Stimulated activated CD4-positive, alpha-beta T cell treated with anti-CD3 and anti-CD28 coated beads, Interleukin-1b, Interleukin-23, amount 100 ng/mL, for 1 hour (primary cell): ENCODE measurements at places on chromosomes 5 and 9.

DNA sequence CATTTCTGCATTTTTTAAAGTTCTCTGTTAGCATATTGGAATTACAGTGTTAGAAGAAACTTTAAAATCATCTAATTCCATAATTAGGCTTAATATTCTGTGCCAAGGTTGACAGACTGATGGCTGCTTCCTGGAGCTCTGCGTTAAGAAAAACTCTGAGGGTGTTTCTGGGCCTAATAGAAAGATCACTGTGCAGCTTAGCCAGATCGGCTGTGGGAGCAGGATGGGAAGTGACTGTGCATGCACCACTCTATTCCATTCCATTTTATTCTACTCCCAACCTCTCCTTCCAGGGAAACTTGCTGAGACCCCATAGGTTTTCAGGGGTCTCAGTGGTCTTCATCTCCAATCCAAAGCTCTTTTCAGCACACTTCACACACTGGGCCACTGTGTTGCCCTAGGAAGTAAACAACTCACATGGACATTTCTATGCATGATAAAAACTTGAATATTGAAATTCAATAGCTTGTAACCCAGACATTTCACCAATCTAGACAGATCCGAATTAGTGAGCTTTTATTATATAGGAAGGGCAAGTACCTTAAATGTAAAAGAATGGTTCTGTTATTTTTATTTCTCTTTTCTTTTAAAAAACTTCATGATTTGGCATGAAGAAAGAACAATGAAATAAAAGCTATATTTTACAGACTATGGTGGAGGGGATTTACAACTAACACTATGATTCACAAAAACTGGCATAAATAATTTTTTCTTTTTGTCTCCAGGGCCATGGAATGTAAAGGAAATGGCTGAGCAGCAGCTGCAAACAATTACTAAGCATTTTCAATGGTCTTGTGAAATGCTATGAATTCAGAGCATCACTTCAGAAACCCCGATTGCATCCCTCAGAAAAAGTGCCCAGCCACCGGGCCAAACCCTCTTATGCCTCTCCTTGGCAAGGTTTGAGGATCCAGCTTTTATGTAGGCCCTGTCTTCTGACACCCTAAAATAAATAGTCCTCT is 51.4 kb upstream of the DAB2 start:
- DNase-seq, result no peak

DNA sequence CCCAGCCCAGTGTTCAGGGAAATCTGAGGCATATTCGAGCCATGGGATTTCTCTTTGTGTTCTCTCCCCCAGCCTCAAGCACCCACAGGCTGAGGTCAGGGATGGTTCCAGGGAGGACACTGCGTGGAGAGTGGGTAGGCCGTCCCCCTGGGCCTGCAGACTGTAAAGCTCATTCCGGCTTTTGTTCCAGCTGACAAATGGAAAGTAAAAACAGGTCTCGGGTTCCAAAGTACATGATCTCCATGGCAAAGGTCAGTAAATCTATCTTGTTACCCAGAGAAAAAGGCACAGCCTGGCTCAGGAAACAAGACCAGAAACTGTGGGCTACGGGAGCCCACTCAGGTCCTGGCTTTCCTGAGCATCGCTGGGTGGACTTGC is 116.2 kb downstream of the ROR2 start:
- no peak for DNase-seq

DNA sequence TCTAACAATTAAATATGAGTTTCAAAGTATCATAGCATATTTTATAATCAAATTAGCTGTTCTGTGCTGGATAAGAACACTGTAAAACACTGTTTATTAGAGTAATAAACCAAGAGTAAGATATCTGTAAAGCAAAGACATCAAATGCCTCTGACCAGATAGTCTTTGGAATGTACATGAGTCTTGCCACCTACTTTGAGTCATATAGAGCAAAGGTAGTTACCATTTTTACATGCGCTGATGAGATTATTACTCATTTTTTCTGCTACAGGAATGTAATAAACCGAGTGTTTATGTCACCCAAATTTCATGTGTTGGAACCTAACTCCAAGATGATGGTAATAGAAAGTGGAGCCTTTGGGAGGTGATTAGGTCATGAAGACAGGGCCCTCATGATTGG is 654.5 kb downstream of the CETN3 start:
- no peak for DNase-seq

DNA sequence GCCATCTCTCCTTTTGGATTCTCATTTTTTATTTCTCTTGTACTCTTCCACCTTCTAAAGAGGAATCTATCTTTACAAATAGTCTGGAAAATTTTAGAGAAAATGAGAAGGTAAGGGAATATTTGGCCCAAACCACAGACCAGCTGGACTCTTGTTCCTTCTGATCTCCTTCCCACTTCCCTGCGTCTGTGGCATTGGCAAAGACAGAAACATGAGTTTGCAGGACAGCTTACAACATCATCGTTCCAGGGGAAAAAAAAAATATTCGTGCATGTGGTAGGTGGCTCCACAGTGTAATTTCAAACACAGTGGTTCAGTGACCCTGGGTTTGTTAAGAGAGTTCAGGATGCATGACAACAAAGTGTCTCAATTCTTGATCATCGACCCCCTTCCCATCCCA is 755.0 kb downstream of the DNAH5 start:
- no peak for DNase-seq

DNA sequence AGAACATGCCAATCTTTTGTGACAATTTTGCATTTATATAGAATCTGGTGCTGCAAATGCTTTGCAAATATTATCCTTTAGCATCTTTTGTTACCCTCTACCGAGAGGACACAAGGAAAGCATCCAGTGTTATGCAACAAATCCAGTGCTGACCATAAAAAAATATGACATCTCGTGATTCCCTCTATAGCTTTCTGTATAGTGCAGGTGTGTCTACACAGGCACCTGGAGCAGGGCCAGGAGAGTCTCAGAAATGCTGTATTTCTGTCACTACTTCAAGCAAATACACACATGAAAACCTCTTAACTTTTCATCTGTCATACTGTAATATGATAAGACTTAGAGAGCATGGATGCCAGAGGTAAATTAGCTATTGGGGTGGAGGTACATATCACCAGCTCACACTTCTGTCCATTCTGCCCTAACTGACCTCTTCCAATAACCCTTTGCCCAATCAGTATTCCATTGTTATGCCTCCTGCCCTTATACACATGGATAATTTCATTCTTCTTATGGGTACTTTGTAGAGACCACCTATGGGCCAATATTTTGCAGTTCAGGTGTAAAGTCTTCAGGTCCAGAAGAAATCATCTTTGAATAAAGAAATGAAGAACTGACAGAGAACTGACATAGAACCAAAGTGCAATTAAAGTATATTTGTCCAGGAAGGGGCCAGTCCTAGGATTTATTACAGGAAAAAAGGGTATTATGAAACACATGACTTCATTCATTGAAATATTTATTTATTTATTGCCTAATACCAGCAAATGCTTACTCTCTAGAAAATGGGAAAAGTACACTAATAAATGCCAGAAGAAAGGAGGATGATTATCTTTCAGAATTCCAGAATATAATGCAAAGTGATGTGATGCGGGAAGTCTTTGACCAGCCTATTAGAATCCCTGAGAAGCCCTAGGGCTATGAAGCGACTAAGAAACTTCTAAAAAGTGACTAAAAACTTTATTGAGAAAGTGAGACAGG is 106.5 kb downstream of the EPB41L4A start:
- DNase-seq, result no peak

- DNase-seq, result no peak
Observed at GRCh38 chr5:127988146-127988760, 95.3 kb upstream of the SLC12A2 start.

- DNase-seq, result no peak
Observed at GRCh38 chr9:111258209-111258874, 71.7 kb downstream of the OR2K2 start.

- no peak for DNase-seq
Observed at GRCh38 chr5:38615042-38615441, 58.6 kb upstream of the LIFR start.

DNA sequence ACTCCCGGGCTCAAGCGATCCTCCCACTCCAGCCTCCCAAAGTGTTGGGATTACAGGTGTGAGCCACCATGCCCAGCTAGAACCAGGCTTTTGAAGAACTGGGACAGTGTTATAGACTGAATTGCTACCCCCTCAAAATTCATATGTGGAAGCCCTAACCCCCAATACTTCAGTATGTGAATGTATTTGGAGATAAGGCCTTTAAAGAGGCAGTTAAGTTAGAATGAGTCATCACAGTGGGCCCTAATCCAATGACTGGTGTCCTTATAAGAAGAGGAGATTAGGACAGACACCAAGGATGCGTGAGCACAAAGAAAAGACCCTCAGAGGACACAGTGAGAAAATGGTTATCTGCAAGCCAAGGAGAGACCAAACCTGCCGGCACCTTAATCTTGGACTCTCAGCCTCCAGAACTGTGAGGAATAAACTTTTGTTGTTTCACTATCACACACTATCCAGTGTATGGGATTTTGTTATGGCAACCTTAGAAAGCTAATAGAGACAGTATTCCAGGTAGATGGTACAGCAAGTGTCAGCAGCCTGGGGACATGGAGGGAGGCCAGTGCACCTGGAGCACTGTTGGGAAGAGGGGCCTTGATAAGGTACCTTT is 31.4 kb upstream of the ERGIC1 start:
- DNase-seq, result no peak

- no peak for DNase-seq
Observed at GRCh38 chr5:92283521-92283920, 900.4 kb upstream of the ARRDC3 start.

DNA sequence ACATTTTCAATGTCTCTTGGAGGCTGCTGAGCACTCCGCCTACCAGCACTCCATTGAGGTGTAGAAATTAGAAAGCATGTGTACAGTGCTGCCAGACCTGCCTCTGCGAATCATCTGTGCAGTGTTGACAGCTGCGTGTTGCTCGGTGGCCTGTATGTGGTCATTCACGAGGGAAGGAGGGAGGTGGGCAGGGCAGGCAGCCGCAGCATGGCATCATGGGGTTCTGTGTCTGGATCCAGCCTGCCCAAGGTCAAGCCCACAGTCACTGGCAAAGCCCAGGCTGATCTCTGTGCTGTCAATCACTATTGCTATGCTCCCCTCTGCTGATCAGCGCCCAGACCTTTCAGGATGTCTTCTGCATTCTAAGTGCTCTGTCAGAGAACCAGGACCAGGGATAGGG is 8.0 kb upstream of the PDZD2 start:
- DNase-seq, result no peak

DNA sequence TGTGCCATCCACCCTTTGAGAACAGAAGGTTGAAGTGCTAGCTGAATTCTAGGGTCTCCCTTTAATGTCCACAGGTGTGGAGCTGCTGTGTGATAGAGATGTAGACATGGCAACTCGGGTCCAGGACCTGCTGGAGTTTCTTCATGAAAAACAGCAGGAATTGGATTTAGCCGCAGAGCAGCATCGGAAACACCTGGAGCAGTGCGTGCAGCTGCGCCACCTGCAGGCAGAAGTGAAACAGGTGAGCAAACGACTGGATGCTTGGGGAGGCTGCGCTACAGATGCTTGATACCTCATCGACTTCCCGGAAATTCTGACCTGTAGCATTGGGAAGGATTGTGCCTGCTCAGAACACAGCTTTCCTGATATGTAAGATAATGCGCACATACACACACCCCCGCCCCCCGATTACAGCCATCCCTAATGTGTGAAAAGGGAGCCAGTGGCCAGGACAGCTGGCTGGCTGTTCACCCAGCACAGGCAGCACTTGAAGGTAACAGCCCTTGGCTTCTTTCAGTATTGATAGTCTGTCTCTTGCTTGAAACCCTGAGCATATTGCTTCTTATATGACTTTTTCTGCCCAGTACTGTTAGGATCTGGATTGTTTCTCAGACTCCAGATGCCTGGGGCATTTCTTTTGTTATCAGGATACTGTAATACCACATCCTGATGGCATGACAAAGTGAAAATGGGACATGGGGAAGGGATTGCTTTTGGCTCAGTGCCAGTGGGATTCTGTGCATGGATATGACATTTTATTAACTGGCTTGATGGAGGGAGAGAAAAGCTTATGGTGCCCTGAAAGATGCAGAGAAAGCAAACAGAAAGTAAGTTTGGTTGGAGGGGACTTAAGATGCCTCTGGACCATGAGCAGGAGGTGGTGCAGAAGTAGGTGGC is 216.8 kb upstream of the OTULINL start:
- DNase-seq, result no peak

DNA sequence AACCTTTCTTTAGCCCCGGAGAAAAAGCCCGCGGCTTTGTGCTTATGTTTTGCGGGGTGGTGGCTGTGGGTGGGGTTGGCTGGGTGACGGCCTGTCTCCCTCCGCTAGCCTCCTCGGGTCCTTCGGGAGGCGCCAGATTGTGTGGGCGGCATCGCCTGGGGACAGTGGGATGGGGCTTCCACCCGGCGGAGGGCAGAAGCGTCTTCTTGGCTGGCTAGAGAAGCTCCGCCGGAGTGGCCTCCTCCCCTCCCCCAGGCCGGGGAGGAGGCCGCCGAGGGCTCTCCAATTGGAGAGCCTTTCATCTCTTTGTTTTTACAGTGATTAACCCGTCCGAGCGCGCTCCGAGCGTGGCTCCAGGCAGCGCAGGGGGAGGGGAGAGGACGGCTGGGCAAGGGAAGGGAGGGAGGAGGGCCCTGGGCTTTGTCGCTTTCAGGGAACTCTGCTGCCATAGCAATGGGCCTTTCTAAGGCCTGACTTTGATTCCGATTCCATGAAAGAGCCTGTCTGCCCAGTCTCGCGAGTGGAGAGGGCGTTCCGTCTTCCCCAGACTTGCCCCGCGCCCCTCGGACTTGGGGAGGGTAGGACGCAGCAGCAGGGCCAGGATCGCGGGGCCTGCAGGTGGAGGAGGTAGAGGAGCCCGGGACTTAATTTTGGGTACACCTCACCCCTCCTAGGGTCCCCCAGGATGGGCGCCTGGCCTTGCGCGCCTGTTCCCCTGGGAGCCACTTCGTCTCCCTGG is 36.7 kb upstream of the TIFAB start:
- no peak for DNase-seq

- DNase-seq, result no peak
Observed at GRCh38 chr9:4741365-4742089, 525 bp upstream of the AK3 start.

DNA sequence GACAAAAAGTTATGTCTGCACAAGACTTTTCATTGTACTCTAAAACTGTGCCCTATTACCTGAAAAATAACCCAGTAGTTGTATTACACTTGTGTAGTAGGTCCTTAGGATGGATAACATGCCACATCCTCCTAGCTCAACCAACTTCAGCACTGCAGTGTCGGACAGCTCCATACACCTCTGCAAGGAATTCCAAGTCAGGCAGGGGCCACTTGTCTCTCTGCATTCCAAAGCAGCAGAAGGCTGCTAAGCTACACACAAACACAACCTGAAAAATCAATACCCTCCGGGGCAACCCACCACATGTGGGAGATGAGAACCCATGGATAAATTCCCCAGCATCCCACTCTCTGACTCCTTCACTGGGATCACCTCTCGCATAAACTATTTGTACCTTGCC is 50.2 kb downstream of the MED10 start:
- no peak for DNase-seq

- DNase-seq, result no peak
Observed at GRCh38 chr5:143205386-143205785, 198.1 kb downstream of the NR3C1 start.

DNA sequence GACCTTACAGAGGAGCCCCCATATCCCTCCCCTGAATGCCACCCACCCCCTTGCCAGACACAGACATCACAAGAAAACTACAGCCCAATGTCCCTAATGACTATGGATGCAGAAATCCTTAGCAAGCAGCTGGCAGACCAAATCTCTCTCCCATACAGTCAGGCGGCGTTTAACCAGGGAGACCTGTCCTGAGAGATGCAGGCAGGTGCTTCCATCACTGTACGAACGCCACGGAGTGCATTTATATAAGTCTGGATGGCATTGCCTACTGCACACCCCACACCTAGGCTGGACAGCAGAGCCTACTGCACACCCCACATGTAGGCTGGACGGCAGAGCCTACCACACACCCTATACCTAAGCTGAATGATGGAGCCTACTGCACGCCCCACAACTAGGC is 34.4 kb upstream of the SARDH start:
- no peak for DNase-seq
